ENCODE measurements at places on chromosomes 16 and 17.
A peak's percentile ranks its signal among the peaks of the same experiment; 100 is the strongest.

GRCh38 chr16:73163238-73163815 lies 115.4 kb upstream of the ZFHX3 start:
- no peak for DNase-seq

GRCh38 chr17:2033153-2033552 lies 3.2 kb downstream of the DPH1 start:
- no peak for DNase-seq

- DNase-seq: peak; percentile 20
Measured at GRCh38 chr16:17921357-17921978, 415.1 kb downstream of the NPIPA8 start.

GRCh38 chr17:1623057-1623630 lies 5.5 kb downstream of the SLC43A2 start:
- DNase-seq: no peak

- no peak for DNase-seq
Measured at GRCh38 chr16:66660422-66661209, 35.9 kb downstream of the CMTM4 start.
